A549 (cell line): ENCODE measurements at places on chromosomes 2 and 18.

- DNase-seq = no peak
Observed at GRCh38 chr2:138579556-138579955, 78.0 kb downstream of the SPOPL start.

GRCh38 chr18:78826631-78827030 lies 153.0 kb upstream of the SALL3 start:
- no peak for DNase-seq

- DNase-seq = no peak
Observed at GRCh38 chr2:189829102-189829833, 45.0 kb downstream of the PMS1 start.

DNA sequence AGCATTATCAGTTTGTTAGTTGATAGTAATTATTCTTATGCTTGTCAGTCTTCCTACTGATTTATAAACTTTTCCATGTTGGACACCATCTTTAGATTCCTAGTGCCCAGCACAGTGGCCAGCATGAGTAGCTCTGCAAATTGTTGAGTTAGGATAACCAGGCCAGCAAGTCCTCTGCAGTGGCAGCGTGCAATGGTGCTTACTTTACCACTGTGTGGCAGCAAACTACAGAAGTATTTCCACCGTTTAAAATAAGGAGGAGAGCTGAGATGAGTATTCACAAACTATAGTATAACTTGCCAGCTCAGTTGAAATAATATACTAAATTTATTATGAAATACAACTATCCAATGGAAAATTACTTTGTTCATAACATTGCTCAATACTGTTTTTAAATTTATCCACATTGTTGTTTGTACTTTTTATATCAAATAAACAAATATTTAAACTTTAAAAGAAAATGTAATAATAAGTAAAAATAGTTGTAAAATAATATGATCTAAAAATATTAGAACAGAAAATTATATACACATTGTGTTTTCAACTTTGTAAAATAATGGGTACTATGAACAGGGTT lies 9.3 kb upstream of the THADA start:
- DNase-seq = peak; percentile 69
